ENCODE measurements at places on chromosomes 12 and 14.

DNA sequence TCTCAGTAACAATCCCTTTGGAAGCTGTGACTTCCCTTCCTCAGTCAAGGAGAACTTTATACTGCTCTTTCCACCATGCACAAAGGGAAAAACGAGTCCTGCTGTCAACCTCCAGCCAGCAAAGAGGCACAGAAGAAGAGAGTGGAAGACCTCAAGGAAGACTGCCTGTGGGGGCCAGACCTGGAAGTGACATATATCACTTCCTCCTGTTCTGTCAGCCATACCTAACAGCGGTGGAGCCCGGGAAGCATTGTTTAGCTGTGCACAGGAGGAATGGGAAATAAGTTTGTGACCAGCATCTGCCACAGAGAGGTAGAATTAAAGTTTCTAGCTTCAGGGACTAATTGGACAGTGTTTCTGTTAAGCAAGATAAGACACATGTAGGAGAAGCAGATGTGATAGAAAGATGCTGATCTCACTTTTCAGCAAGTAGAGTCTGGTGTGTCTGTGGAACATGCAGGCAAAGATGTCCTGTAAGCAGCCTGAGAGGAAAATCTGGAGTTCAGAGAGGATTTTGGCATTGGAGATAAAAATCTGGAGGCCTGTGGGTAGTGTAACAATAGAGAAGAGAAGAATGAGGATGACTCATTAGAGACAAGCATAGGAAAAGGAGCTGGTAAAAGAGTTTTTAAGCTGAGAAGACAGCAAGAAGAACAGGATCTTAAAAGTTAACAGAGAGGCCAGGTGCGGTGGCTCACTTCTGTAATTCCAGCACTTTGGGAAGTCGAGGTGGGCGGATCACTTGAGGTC is 141.6 kb upstream of the CPSF6 start:
- DNase-seq: no peak

GRCh38 chr12:65856521-65856920 is 32.2 kb downstream of the HMGA2 start:
- no peak for DNase-seq

DNA sequence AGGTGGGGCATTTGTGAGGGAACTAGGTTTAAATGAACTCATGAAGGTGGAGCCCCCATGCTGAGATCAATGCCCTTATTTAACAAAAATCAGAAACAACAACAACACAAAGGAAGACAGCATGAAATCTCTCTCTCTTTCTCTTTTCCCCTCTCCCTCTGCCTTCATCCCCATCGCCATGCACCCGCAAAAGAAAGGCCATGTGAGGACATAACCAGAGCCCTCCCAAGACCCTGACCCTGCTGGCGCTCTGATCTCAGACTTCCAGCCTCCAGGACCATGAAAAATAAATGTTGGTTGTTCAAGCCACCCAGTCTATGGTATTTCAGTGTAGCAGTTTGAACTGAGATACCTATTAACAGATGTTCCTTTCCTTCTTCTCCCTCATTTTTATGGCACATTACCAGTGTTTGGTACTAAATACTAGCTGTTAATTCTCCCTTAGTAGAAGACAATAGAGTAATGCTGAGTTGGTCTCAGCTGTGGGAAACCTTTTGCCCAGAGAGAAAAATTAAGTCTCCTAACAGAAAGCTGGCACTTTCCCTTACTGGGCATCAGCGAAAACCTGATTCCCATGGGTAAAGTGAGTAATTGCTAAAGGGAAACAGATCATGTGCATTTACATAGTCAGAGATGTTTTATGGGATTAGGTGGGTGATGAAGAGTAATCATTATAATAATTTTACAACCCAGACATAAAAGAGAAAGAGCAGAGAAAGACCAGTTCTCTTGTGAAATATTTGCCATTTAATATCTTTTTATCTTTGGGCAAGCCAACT is 264.0 kb upstream of the PLEKHG7 start:
- no peak for DNase-seq

DNA sequence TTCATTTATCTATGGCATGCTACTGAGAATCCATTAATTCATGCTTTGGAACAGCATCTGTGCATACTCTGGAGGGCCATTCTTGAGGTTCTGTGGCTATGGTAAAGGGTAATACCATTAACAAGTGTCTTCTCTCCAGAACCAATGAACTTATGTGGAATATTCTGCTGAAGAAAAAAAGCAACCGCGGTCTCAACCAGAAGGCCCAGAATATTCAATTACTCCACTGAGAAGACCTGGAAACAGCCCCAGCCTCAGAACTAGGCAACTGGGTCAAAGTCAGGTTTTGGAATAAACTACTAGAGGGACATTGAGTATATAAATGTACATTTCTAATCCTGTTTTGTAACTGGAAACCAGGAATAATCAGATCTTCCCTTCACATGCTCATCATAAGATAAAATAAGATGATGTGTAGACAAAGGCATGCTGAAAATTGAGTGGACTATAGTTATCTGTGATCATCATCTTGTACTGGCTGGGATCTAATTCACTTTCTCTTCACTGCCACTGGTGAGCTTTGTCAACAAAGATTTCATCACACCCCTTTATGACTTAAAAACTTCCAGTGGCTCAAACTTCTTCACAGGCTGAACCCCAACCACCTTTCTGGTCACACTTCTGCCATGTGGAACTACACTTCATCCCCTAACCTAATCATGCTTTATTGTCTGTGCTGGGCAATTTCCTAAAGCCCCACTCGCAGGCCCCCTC is 6.0 kb downstream of the SPTB start:
- no peak for DNase-seq

- no peak for DNase-seq
Observed at GRCh38 chr14:53893374-53893773, 63.3 kb downstream of the BMP4 start.

- no peak for DNase-seq
Observed at GRCh38 chr12:24739106-24739779, 209.7 kb downstream of the BCAT1 start.

DNA sequence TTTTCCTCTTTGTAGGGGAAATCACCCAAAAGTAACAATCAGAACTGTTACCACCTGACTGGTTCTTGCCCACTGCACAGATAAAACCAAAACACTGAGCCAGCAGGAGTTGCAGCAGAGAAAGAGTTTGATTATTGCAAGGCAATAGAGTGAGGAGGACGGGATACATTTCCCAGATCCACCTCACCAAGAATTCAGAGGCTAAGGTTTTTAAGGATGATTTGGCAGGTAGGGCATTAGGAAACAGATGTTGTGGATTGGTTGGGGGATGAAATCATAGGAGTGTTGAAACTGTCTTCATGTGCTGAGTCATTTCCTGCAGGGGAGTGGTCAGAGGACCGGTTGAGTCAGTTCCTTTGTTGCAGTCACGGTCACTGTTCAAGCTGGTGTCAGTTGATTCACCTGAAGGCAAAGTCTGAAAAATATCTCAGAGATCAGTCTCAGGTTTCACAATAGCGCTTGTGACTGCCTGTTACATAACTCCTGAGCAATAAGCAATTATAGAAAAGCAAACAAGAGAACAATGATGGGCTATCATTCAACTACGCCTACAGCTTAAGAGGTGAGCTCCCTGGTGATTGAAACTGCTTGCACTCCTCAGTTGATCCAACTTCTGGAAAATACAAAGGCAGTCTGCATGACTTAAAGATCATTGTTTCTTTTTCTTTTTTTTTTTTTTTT is 20.3 kb upstream of the AMN1 start:
- DNase-seq: peak; percentile 39

DNA sequence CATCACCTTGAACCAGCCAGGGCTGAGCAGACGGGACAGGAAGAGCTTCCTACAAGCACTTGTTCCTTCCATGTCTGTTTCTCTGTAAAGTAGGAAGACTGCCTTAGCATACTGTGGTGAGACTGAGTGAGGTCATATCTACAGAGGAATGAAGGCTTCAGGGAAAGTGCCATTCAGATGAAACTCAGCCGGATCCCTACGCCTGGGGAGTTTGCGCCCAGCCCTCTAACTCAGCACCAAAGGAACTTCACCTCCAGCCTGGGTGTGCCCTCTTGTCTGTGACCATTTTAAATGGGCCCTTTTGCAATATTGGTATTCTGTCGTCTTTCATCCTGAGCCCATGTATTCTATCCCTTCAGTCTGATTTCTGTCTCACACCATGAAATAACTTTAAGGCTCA is 175.6 kb upstream of the FKBP4 start:
- DNase-seq: no peak

GRCh38 chr12:96241431-96241830 is 47.3 kb downstream of the ELK3 start:
- DNase-seq: no peak

DNA sequence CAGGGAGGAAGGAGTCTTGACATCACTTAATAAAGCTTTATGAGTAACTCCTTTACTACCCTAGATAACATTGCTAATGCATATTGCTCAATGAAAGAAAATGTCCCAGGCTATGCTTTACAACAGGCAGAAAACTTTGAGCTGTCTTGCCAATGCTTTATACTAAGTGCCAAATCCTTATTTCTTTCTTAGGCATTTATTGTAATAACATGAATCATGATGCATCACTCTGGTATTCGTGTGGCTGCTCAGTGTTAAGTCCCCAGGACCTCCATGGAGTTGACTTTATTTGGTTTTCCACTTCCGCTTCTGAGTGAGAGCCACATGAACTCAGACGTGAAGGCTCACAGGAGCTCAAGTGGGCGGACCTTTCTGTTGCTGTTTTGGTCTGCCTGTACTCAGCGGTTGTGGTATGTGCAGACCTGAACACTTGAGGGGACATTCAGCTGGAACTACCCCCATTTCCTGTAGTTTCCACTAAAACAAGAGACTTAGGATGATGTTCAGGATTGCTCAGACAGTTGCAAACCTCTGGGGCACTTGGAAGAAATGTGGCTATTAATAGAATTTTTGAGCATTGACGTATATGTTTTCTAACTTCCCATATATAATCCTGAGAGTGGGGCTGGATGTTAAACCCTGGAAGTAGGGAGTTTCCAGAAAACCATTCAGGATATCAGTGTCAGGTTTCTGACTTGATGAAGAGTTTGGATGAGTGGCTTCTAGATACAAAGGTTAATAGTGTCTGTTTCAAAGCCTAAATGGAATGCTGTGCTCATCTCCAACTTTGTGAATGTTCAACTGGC is 258.6 kb downstream of the MSRB3 start:
- DNase-seq: no peak

- DNase-seq: no peak
Observed at GRCh38 chr12:3959799-3960560, 86.8 kb upstream of the PARP11 start.

GRCh38 chr14:32507029-32507984 is 178.2 kb downstream of the AKAP6 start:
- DNase-seq: no peak

DNA sequence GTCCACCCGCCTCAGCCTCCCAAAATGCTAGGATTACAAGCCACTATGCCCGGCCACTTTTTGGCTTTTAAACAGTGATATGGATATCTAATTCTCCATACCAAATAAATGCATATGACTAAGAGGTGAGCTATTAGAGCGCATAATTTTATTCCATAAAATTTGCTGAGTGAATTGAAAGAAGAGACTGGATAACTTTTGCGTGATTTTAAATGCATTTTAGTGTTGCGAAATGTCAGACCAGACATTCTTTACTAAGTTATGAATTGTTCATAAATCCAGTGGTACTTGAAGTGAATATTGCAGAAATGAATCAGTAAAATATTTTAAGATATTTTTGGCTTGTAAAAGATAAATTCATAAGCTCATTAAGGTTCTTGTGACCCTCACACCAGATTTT is 50.9 kb upstream of the DIP2B start:
- no peak for DNase-seq

DNA sequence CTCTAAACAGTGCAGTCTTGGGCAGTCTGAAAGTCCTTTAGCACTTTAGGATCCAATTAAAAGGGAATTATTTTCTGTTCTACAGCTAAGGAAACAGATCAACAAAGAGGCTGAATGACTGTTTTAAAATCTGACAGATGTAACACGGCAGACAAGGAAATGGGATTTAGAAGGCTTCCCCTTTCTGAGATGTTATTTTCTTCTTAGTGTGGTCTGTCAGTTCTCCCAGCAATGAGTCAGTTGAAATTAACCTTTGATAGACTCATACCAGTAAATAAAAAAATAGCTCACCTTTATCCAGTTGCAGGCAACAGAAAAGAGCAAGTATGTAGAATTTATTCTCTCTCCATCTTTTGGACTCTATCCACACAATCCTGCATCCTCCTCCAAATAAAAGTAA is 98.1 kb downstream of the NEDD1 start:
- no peak for DNase-seq

GRCh38 chr14:60349663-60350365 is 100.8 kb downstream of the PPM1A start:
- no peak for DNase-seq

- DNase-seq: no peak
Observed at GRCh38 chr12:53289891-53290290, 5.5 kb upstream of the PFDN5 start.

DNA sequence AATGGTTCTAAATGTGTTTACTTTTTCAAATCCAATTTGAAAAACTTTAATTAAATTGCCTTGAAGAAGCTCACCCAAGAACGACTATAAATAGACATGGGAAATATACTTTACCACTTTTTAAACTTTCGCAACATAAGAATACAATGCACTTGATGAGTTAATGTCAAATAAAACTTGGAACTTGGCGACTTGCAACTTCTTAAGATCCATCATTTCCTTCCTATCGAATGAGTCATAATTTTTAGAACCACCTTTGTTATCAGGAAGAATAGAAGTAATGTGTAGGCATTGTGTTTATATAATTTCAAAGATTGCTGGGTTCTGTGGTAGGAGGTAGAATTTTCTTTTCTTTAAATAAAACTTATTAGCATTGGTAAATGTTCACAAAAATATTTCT is 1417.4 kb upstream of the FLRT2 start:
- DNase-seq: no peak

- no peak for DNase-seq
Observed at GRCh38 chr14:20002319-20002718, 356 bp downstream of the OR4Q2 start.

- DNase-seq: no peak
Observed at GRCh38 chr14:44438936-44439335, 68.1 kb downstream of the FSCB start.

DNA sequence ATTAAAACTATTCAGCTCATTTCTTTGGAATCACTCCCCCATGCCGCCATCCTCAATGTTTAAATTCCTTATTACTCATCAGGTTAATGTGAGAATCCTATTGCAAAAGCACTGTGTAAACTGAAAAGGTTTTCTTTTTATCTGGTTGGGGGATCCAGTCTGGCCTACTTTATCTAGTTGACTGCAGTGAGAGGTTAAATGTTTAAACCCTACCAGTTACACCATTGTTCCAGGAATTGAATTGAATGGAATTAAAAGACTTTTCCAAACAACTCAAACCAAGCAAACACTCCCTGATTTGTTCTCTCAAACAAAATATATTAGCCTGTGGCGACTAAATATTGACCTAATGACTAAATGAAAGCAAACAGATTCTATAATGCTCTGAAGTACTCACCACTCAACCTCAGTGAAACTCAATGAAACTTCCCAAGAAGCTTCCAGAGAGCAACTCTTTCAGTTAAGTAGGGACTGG is 100.5 kb downstream of the VEZT start:
- DNase-seq: no peak
